ENCODE measurements at places on chromosomes 3 and 15. TPM values are rescaled to one million over a fixed set of nuclear protein-coding genes. Genes with fewer than 3 reads are reported as not detected.

Gene ZKSCAN7
- polyA plus RNA-seq = 2.2 TPM

Gene SORD
- polyA plus RNA-seq = 83.0 TPM

Gene CCDC39
- polyA plus RNA-seq = not detected

Gene RLBP1
- not detected for polyA plus RNA-seq

Gene CX3CR1
- polyA plus RNA-seq = 0.99 TPM

Gene CAND2
- 3.9 TPM for polyA plus RNA-seq

Gene CPA3
- not detected for polyA plus RNA-seq

Gene TBC1D2B
- 8.5 TPM for polyA plus RNA-seq

Gene CFAP161
- polyA plus RNA-seq = not detected

Gene SMCO1
- polyA plus RNA-seq = not detected

Gene THRB
- 4.5 TPM for polyA plus RNA-seq

Gene SLC6A11
- polyA plus RNA-seq = not detected

Gene RAD51
- polyA plus RNA-seq = not detected

Gene PIK3CA
- polyA plus RNA-seq = 6.1 TPM

Gene GPR149
- not detected for polyA plus RNA-seq
